Foreskin keratinocyte (primary cell): ENCODE measurements at places on chromosomes 7 and 10.

DNA sequence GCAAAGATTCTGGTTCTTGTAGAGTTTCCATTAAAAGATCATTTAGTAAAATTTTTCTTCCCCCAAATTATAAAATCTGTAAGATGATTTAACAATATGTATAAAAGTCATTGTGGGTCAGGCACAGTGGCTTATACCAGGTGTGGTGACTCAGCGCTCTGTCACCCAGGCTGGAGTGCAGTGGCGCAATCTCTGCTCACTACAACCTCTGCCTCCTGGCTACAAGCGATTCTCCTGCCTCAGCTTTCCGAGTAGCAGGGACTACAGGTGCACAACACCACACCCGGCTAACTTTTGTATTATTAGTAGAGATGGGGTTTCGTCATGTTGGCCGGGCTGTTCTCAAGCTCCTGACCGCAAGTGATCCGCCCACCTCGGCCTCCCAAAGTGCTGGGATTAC is 68.0 kb downstream of the SEPTIN14 start:
- peak; percentile 67 for DNase-seq

GRCh38 chr10:117543225-117544003 is 868 bp downstream of the EMX2 start:
- DNase-seq: peak; percentile 44

DNA sequence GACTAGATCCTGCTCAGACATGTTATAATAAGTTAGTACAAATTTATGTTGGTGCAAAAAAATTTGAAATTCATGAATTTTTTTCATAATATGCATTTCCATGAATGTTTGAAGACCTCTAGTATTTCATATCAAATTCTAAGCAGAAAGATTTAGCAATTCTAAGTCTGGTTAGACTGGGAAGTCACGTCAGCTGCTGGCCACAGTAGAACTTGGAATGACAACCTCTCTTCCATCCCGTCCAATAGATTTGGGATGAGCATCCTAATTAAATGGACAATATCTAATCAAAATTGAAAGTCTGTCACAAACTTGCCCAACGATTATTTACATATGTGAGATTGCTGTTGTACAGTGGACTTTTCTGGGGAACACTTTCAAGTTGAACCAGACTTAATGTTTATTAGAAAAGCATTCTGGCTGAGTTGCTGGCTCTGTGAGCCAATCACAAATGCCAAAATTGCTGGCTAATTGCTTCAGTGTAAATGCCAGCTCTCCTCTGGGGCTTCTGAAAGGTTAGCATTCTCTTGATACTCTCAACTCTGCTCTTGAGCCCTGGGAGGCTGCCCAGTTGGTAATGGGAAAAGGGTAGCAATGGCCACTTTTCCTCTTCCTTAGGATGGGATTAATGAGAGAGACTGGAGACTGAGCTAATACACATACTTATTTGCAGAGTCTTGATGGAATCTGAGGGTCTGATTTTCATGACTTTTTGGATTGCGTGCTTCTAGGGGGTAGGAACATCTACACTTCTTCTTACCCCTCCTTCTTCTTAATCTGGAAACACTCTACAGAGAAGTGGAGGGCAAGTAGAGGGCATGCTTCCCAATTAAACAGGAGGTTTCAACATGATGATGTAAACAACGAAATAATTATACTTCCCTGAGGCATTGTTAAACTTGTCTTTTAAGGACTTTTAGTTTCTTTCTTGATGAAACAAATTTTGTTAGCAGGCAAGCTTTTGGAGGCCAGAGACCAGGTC is 253.5 kb downstream of the BAMBI start:
- DNase-seq: no peak

DNA sequence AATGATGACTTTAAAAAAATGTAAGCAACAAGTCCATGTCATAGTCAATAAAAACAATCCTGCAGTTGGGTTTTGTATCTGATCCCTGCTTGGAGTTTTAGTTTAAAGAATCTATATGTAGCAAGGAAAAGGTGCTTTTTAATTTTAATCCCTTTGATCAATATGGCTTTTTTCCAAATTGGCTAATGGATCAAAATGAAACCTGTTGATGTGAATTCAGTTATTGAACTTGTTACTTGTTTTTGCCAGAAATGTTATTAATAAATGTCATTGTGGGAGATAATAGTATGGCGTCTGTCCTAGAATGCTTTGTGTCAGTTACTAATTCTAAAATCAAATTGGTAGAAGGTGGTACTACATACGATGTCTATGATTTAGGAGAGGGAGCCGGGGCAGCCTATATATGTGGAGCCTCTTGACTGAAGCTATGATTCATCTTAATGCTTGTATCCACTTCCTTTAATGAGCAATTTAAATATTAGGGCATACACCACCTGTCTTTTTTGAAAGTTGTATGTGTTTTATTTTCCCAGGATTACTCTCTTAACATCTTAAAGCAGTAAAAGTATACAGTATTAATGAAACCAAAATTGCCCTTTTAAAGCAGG is 10.3 kb upstream of the PBLD start:
- DNase-seq: no peak

DNA sequence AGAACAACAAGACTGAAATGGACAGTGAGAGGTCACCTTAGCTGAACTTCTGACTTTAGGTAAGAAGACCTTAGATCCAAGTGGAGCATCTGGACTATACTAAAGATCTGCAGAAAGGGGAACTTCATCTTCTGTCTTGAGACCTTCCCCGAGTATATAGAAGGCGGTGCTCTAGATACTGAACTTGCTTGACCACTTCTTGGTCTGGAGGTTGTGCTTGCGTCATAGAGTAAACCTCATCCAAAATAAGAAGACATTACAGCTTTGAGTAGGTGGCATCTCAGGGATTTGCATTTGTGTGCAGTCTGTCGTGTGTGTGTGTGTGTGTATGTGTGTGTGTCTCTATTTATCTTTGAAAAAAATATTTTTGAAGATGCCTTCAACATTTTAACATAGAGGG is 157.5 kb downstream of the CHN2 start:
- DNase-seq: no peak

GRCh38 chr7:104127204-104127603 is 80.6 kb downstream of the ORC5 start:
- DNase-seq: no peak

- peak; percentile 58 for DNase-seq
These were observed 1.7 kb downstream of the TCAF1 start for GRCh38 chr7:143900230-143900766.

- DNase-seq: no peak
These were observed 100.3 kb upstream of the CPXM2 start for GRCh38 chr10:123991611-123992570.

- DNase-seq: no peak
These were observed 73.8 kb upstream of the PRLHR start for GRCh38 chr10:118669020-118669791.

DNA sequence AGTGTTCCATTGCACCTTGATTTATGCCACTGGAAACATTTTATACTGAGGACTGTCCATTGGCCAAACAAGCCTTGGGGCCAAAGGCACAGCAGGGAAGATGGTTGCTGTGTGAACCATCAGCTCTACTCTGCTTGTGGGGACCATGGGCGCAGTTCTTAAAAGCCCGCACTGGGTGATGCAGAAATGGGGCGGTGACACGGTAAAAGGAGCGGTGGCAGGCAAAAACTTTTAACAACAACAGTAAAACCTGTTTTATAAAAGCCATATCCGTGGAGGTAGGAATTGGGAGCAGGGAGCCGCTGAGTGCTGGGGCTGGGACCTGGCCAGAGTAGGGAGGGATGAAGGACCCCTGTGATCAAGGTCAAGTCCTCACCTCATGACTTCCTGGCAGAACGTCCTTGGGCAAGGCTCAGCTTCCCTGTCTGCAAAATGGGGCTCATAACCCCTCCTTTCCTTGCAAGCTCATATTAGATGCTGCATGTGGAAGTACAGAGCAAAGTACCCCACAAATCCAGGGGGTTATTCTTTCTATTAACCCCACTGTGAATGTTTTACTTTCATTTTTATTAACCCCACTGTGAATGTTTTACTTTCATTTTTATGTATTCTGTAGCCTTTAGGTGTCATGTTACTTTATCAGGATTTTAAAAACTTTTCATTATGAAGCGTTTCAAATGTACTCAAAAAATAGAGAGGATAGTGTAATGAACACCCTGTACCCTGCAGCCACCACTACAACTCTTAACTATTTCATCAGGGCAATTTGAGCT is 78.3 kb downstream of the GRK5 start:
- DNase-seq: no peak

DNA sequence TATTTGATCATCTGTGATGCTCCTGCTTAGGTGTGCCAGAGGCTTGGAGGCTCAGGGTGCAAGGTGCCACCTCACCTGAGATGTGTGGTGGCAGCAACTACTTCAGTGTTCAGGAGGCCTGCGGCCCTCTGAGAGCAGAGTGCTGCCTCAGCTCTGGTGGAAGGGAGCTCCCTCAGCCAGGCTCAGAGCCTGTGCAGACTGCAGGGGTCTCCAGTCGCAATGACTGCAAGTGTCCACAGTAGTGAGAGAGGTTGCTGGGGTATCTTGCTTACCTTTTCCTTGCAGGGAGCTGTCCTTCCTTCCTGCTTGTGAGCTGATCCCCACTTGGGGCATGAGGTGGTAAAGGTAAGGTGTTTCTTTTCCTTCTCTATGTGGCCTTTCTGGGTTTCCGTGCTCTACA is 131.0 kb upstream of the GAD2 start:
- no peak for DNase-seq

DNA sequence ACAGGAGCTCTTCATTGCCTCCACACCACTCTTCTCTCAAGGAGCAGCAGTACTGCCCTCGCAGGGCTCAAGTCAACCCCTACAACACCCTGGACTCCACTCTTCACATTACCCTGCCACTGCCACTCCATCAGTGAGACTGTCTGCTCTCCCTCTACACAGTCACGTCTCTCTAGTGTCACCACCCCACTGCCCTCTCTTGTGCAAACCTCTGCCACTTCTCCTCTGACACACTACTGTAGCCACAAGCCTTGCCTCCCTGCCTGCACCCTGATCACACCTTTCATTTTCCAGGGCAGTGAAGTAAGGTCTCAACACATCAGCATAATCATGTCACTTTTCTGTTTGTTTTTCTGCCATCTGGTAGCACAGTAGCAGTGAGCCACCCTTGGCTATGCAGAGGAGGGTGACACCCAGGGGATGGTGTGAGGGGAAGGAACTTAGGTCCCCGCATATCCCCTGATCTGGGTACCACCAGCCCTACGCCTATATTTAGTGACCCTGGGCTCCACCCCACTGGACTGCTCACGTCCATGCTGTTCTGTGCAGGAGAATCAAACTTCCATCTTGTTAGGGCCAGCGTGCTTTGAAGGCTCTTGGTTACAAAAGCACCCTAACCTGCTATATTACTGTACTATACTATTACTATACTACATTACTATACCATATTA is 1.6 kb downstream of the C10orf143 start:
- no peak for DNase-seq

DNA sequence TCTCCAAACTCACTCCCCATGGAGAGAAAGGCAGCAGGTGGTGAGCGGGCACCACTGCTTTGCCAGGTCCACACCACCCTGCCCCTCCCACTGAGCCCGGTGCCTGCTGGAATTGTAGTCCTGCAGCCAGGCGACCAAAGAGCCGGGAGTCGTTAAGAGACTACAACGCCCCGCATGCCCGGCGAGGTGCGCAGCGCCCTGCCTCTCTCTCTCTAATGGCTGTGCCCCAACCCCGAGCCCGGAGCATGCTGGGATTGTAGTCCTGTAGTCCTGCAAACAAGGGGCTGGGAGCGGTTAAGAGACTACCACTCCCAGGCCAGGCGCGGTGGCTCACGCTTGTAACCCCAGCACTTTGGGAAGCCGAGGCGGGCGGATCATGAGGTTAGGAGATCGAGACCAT is 8.1 kb upstream of the ZNF727 start:
- DNase-seq: no peak

DNA sequence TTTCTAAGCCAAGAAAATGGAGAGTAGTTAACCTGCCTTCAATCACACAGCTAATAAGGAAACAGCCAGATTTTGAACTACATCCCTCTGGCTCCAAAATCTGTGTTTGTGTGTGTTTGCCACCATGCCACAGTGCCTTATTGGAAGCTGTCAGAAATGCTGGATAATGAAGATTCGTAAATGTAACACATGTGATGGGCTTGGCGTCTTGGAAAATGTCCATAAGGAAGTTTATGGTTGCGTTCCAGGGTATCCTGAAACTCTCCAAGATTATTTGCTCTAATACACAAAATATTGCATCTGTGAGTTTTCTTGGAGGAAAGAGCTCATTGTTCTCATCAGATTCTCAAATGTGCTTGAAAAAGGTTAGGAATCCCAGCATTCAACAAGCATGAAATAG is 22.7 kb downstream of the MYOF start:
- no peak for DNase-seq

DNA sequence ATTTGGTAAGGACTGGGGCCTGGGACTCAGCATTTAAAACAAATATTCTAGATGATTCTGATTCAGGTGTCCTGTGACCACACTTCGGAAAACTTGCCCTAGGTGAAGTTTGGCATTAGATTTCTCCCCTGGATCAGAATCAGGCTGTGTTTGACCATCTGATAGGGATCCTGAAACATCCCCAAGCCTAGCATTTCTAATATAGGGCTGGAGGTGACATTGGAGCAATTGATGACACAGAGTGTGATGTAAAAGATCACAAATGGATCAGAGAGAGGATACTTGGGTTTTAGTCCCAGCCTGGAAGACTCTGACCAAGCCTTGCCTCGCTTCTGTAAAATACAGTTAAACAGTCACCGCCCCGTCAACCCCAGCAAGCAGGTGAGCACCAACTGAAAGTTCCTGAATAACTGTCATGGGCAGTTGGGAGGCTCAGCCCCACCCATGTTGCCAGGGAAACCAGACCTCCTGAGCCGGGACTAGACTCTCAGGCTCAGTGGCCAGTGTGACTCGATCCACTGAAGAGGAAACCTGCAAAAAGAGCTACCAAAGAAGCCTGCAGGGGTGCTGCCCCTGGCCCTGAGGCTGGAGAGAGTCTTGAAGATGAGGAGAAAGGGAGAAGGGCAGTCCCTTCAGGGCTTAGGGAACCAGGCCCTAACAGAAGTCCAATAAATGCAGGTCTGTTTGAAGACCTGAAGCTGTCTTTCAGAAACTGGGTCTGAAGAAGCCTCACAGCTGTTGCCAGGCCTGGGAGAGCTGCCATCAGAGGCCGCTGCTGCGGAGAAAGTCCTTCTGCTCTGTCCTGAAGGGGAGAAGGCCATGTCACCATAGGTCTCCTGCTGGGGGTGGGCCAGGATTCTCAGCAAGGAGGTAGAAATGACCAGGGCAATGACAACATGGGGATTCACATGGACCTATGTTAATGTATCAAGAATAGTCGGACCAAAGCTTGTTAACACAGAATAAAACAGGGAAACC is 126.1 kb upstream of the KCNMA1 start:
- DNase-seq: no peak

DNA sequence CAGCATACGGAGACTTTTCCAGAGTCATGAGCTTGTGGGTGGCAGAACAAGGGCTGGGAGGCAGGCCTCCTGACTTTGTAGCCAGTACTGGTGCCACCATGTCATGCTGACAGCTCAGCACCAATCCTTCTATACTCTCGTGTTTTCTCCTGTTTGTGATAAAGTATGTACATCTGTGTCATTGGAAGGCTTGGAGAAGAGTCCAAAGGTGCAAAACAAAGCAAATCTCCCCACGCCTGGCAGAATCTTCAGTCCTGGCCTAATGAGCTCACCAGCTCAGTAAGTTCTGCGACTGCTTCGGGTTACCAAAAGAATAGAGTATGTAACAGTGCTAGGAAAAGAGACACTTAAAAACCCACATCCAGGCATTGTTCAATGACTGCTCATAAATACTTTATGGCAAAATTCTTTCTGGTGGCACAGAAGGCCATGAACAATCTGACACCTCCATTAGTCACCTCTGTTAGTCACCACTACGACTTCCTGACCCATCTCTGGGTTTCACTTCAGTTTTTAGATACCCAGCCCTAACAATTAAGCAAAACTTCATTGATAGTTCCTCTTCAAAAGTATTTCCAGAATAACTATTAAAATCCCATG is 24.5 kb downstream of the STEAP1 start:
- DNase-seq: peak; percentile 77

GRCh38 chr10:34473174-34474008 is 341.7 kb downstream of the PARD3 start:
- no peak for DNase-seq
